ENCODE measurements at places on chromosomes 12 and 14. TPM values are rescaled to one million over a fixed set of nuclear protein-coding genes. Genes with fewer than 3 reads are reported as not detected.

The GSC gene
- not detected for total RNA-seq

The KRT72 gene
- total RNA-seq: not detected

The PZP gene
- 0.67 TPM for total RNA-seq

The TMTC2 gene
- 37.9 TPM for total RNA-seq

- DNase-seq: no peak
Measured at GRCh38 chr14:65336191-65336591, 76.3 kb upstream of the FUT8 start.

- DNase-seq: no peak
Measured at GRCh38 chr12:68403711-68404110, 71.5 kb upstream of the MDM1 start.

GRCh38 chr12:131919366-131920156, 9.5 kb upstream of the PUS1 start:
- DNase-seq: no peak

- DNase-seq: no peak
Measured at GRCh38 chr12:30529489-30530269, 166.0 kb downstream of the IPO8 start.

- no peak for DNase-seq
Measured at GRCh38 chr12:275812-276211, 13.2 kb upstream of the SLC6A13 start.

The AQP5 gene
- total RNA-seq: 14.3 TPM

- DNase-seq: no peak
Measured at GRCh38 chr12:52633383-52633782, 15.0 kb upstream of the KRT73 start.

The RNASE1 gene
- 888 TPM for total RNA-seq

Data from upper lobe of right lung (tissue), 1 donor.